ENCODE measurements at places on chromosomes 7 and 10.

GRCh38 chr7:82704121-82704520 is 260.5 kb upstream of the CACNA2D1 start:
- DNase-seq: no peak

DNA sequence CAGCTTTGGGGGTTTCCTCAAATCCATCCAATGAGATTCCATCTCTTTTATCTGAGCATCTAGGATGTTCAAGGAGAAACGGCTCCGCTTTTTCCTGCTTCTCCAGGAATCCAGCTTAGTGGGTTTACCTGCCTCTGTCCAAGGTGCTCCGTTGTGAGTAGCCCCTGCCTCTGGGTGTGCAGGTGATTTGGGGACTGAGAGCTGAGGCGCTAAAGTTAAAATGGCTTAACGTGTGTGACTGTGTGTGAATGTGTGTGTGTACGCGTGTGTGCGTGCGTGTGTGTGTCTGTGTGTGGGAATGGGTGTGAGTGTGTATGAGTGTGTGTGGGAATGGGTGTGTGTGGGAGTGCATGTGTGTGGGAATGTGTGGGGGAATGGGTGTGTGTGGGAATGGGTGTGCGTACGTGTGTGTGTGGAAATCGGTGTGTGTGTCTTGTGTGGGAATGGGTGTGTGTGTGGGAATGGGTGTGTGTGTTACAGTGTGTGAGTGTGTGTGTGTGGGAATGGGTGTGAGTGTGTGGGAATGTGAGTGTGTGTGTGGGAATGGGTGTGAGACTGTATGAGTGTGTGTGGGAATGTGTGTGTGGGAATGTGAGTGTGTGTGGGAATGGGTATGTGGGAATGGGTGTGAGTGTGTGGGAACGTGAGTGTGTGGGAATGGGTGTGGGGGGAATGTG is 90.2 kb upstream of the INSIG1 start:
- DNase-seq: no peak

GRCh38 chr10:525565-526315 is 163.7 kb downstream of the DIP2C start:
- DNase-seq: no peak

DNA sequence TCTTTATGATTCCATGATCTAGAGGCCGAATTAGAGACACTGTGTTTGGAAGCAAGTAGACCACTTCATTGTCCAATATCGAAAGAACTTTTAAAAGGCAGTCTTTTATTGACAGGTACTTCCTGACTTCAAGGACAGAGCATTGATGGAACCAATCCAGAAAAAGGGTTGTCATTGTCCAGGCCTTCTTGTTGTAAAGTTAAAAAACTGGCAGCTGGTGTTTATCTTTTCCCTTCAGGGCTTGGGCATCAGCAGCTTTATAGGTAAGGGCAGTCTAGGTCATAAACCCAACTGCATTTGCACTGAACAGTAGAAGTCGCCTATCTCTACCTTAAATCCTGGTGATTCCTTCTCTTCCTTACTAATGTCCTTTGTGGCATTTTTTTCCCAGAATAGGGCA is 95.6 kb downstream of the ST7 start:
- no peak for DNase-seq

DNA sequence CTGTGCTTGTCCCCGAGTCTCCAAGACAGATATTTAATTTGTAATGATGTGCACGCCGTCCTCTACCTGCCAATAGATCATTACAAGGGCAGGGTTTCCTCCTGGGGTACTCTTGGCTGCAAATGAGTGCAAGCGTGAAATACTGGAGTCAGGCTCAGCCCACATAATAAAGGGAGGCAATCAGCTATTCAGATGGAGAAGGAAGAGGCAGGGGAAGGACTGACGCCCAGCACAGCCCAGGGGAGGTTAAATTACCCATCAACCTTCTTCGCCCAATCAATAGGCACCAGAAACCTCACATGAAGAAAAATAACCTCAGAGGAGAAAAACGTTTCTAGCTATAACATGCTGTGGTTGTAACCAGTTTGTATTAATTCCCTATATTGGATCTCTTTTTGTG is 544.9 kb upstream of the ADARB2 start:
- no peak for DNase-seq

GRCh38 chr7:142108728-142109505 is 2.6 kb upstream of the MGAM2 start:
- DNase-seq: no peak

DNA sequence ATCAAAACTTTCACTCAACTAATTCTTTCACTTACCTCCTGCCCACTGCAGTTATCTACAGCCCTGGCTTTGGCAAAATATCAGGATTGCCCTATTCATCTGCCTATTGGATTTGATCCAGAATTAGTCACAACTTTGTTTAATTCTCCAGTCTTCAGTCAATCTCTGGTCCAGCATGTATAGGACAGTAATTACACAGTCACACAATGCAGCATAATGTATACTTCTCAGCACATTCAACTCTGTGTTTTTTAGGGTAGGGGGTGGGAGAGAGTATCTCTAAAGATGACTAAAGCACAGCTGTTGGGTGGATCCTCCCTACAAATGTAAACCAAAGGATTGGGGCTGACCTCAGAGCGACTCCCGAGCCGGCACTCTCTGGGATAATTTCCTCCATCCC is 17.7 kb upstream of the NRP1 start:
- DNase-seq: no peak

GRCh38 chr10:91643700-91644099 is 10.8 kb upstream of the PPP1R3C start:
- no peak for DNase-seq

- no peak for DNase-seq
Observed at GRCh38 chr10:117662751-117663540, 120.4 kb downstream of the EMX2 start.

GRCh38 chr10:7625836-7626235 is 40.9 kb downstream of the ITIH5 start:
- DNase-seq: no peak

GRCh38 chr7:25196132-25196896 is 32.0 kb downstream of the NPVF start:
- no peak for DNase-seq

DNA sequence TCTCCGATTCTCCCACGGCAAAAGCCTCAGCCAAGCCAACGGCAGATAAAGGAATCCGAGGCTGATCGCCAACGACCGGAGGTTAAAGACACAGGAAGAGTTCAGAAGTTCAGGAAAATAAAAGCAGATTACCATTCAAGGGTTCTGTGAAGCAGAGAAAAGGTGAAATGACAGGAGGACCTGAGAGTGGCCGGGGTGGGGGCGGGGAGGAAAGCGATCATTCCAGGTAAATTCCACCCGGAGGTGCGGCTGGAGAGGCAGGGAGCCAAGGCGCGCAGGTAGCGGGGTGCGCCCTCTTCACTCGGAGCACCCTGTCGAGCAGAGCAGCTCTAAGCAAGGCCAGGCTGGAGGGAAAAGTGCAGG is 35.3 kb upstream of the SEPHS1 start:
- DNase-seq: no peak

- no peak for DNase-seq
Observed at GRCh38 chr10:70433581-70434280, 7.8 kb downstream of the NODAL start.

DNA sequence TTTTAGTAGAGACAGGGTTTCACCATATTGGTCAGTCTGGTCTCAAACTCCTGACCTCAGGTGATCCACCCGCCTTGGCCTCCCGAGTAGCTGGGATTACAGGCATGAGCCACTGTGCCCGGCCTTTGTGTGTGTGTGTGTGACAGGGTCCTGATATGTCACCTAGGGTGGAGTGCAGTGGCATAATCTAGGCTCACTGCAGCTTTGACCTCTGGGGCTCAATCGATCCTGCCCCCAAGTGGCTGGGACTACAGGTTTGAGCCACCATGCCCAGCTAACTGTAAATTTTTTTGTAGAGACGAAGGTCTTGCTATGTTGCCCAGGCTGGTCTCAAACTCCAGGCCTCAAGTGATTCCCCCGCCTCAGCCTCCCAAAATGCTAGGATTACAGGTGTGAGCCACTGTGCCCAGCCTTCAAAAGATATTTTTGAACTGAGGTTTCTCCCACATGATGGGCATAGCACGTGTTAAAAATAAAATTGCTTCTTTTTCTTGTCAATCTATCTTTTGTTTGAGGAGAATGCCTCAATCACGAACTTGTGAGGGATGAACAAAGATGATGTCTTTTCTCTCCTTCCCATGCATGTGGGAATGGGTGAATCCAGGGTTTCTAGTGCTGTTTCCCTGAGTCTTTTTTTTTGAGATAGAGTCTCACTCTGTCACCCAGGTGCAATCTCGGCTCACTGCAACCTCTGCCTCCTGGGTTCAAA is 30.8 kb upstream of the PSAP start:
- no peak for DNase-seq

GRCh38 chr7:28853150-28853549 is 105.0 kb downstream of the TRIL start:
- no peak for DNase-seq

DNA sequence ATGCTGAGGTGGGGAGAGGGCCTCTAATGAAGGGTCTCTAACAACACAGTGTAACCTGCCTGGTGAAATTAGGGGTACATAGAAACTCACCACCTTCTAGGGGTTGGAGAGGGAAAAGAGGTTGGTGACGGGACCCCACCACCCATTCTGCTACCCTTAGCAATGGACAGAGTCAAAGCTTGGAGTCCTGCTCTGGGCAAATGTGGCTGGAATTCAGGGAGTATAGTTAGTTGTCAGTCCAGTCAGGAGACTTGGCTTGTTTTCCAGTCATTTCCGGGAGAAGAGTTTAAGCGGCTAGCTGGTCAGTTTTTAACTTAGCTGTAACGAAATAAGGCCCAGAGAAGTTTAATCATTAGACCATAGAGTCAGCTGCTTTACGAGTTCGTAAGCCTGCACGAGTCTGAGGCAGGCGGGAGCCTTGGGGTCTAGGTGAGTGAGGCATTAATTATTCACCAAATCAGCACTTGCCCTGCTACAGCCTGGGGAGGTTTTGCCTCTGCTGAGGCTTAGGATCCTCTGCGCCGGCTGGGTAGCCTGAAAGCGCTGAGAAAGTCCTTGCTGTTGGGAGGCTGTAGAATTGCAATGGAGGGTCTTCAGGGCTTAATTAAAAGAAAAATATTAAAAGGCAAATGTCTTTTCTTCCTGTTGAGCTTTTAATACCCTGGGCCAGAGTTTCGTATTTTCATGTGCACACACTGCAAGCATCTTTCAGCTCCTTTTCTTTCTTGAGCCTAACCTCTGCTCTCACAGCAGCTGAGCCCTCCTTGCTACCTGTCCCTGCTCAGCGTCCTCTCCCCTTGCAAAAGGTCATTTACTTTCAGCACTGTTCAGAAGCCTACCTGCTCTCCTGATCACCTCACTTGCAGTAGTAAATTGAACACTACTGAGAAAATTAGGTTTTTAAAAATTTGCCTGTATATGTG is 1.5 kb upstream of the LAMB1 start:
- DNase-seq: no peak
